Stimulated activated naive CD8-positive, alpha-beta T cell treated with anti-CD3 and anti-CD28 coated beads, Interleukin-15, Interleukin-2, amounts not matched to agents 100 U/mL and 50 U/mL, for 24 hours (primary cell): ENCODE measurements at places on chromosomes 5 and 9.

GRCh38 chr9:99809586-99810319 is 11.9 kb upstream of the NR4A3 start:
- DNase-seq: no peak

GRCh38 chr5:141532726-141533125 is 43.8 kb downstream of the PCDHGC5 start:
- no peak for DNase-seq

GRCh38 chr9:109914280-109915027 is 134.5 kb downstream of the PALM2AKAP2 start:
- no peak for DNase-seq

GRCh38 chr9:22649384-22649783 is 202.8 kb downstream of the DMRTA1 start:
- no peak for DNase-seq

DNA sequence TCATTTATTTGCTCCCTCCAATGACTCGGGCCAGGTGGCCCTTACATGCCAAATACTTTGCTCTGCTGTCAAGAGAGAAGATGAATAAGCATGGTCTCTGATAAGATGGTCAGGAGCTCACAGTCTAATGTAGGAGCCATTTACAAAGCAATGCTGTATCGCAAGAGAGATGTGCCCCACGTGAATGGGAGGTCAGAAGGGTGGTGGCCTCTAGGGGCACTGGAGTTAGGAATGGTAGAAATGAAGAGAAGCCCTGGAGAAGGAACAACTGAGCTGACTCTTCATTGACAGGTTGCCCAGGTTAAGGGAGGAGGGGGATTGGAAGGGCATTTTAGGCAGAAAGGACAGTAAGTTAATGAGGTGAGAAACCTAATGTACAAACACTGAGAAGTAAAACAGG is 286.5 kb downstream of the KCTD16 start:
- DNase-seq: no peak

GRCh38 chr5:177494346-177495195 is 2.8 kb downstream of the PDLIM7 start:
- DNase-seq: peak; percentile 59

DNA sequence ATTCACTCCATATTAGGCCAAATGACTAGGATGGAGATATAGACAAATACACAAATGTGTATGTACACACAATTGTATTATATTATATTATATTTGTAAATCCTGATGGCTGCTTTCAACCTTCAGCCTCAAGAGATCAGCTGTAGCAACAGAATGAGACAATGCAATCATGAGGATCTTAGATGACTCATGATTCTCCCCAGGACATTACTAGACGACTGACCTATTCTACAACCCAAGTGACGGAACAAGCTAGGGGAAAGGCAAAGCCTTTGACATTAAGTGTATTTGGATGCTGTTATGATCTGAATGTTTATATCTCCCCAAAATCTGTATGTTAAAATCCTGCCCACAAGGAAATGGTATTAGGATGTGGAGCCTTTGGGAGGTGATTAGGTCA is 66.5 kb downstream of the COX7C start:
- no peak for DNase-seq

GRCh38 chr5:109713453-109713852 is 23.7 kb downstream of the MAN2A1 start:
- no peak for DNase-seq

DNA sequence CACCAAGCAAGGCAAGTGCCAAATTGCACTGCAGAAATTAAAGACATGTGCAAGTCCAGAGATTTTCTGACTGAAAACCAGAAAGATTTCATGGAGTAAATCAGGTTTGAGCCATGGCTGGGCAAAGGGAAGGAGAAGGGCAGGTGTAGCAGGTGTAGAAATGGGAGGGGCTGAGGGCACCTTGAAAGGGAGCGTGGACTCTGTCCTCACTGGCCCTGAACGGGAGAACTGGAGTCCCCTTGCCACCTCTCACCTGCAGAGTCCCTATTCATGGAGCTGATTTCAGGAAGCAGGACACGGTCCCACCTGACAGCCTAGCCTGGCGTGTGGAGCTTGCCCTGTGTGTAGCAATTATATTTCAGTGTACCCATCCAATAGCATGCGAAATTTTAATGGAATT is 46.3 kb downstream of the UBE2QL1 start:
- DNase-seq: no peak

- DNase-seq: no peak
These were observed 374.9 kb downstream of the MAT2B start for GRCh38 chr5:163880302-163880701.
